Stomach (tissue), 19 donors: ENCODE measurements at places on chromosomes 2 and 18. TPM values are rescaled to one million over a fixed set of nuclear protein-coding genes. Genes with fewer than 3 reads are reported as not detected.

GRCh38 chr2:231696004-231696367 is 12.3 kb upstream of the PTMA start:
- H3K27me3 ChIP-seq, result no peaks in the 10 kb centered on the region
- H3K36me3 ChIP-seq, result no peaks in the 10 kb centered on the region
- no peak for DNase-seq

Gene PLGLB1
- 16.5 TPM for total RNA-seq

GRCh38 chr2:151651274-151651673 is 83.0 kb downstream of the NEB start:
- no peaks in the 10 kb centered on the region for H3K4me1 ChIP-seq
- no peaks in the 10 kb centered on the region for H3K27me3 ChIP-seq
- no peak for DNase-seq
- H3K4me3 ChIP-seq, result no peak overlapping the region

- no peak overlapping the region for H3K4me3 ChIP-seq
- no peak for DNase-seq
- H3K36me3 ChIP-seq, result no peaks in the 10 kb centered on the region
These were observed 854.0 kb upstream of the GCFC2 start for GRCh38 chr2:76564734-76565133.

GRCh38 chr2:190184460-190184859 is 121.9 kb upstream of the MSTN start:
- no peaks in the 10 kb centered on the region for H3K27me3 ChIP-seq
- no peak for DNase-seq
- no peaks in the 10 kb centered on the region for H3K4me1 ChIP-seq
- H3K36me3 ChIP-seq, result no peaks in the 10 kb centered on the region
- H3K4me3 ChIP-seq, result no peak overlapping the region
- no peak overlapping the region for H3K27ac ChIP-seq

DNA sequence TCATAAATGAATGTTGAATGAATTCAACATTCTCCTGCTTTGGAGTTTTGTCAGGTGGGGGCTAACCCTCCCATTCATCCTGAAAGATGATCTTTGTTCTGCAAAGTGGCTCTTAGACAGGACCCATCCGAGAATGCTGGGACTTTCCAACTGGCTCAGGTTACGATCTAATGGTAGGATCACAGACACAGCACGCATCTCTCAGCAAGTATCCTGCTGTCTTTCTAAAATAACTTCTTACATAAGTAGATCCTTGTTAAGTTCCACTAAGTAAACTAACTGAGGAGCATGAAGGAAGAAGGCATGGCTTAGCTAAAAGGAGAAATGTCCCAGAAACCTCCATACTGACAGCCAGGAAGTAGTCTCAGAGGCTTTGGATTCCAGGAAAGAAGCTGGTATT is 23.7 kb downstream of the CYP27A1 start:
- DNase-seq, result no peak
- peaks cover 9% of the 10 kb centered on the region for H3K4me1 ChIP-seq
- no peaks in the 10 kb centered on the region for H3K27me3 ChIP-seq
- H3K36me3 ChIP-seq, result no peaks in the 10 kb centered on the region
- no peak overlapping the region for H3K27ac ChIP-seq
- no peak overlapping the region for H3K4me3 ChIP-seq

DNA sequence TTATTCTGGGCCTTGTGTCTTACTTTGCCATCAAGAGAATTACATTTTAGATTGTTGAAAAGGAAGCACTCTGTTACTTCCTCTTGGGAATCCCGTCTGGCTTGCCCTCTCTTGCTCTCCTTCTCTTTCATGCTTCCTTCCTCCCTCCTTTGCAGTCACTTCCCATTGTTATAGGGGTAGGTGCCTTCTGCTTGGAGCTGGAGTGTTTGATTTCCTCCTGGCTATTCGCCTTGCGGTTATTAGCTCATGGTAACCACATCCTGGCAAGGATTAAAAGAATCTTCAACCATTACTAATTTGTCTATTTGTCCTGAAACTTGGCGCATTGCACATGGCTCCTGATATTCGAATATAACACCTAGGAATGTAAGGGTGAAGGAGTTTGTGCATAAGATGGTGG is 115.0 kb downstream of the CERS6 start:
- no peak overlapping the region for H3K27ac ChIP-seq
- no peak overlapping the region for H3K4me3 ChIP-seq
- no peak for DNase-seq
- H3K36me3 ChIP-seq, result no peaks in the 10 kb centered on the region
- H3K4me1 ChIP-seq, result peaks cover 9% of the 10 kb centered on the region

GRCh38 chr2:30400151-30400954 is 46.7 kb upstream of the LCLAT1 start:
- no peak overlapping the region for H3K4me3 ChIP-seq
- H3K36me3 ChIP-seq, result no peaks in the 10 kb centered on the region
- peak overlapping the region; percentile 55 for H3K27ac ChIP-seq
- DNase-seq, result no peak
- H3K4me1 ChIP-seq, result no peaks in the 10 kb centered on the region

- DNase-seq, result no peak
- peaks cover 63% of the 10 kb centered on the region for H3K4me1 ChIP-seq
- H3K27ac ChIP-seq, result peak overlapping the region; percentile 75
- H3K27me3 ChIP-seq, result no peaks in the 10 kb centered on the region
- H3K36me3 ChIP-seq, result no peaks in the 10 kb centered on the region
- H3K4me3 ChIP-seq, result no peak overlapping the region
These were observed 74.6 kb downstream of the CLHC1 start for GRCh38 chr2:55157474-55157884.

DNA sequence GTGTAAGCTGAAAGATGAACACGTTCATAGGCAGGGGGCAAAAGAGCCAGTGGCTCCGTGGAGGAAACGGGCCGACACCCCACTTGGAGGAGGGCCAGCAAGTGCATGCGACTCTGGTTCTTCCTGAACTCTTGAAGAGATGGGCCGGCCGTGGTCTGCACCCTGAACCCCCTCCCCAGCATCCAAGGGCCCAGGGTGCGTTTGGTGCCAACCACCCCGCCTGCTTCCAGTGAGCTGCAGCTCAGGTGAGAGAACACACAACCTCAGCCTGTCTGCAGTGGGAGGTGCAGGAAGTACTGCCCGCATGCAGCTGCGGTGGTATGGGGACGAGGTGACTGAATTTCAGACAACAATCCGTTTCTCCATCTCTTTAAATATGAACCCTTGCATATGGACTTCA is 58.9 kb downstream of the ADNP2 start:
- no peak overlapping the region for H3K4me3 ChIP-seq
- peaks cover 11% of the 10 kb centered on the region for H3K4me1 ChIP-seq
- DNase-seq, result no peak
- H3K36me3 ChIP-seq, result no peaks in the 10 kb centered on the region

GRCh38 chr2:112683550-112684414 is 37.0 kb upstream of the NT5DC4 start:
- DNase-seq, result peak; percentile 33
- H3K27me3 ChIP-seq, result no peaks in the 10 kb centered on the region
- peaks cover 4% of the 10 kb centered on the region for H3K4me1 ChIP-seq

DNA sequence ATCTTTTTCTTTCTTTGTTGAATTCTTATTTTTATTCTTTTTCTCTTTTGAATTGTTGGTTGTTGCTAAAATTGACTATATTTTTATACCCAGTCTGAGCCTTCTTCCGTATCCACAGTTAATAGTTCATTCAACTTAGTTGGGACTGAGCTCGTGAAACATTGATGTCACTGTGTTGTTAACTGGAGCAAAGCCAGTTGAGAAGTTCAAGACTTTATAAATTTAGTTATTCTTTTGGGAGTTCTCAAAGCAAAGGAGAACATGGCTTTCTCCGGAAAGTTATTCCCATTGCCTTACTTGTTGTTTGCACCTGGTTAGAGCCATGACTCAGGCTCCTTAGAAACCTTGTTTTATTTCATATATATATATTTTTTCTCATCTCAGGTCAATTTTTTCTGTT is 8.8 kb downstream of the CTLA4 start:
- H3K27me3 ChIP-seq, result no peaks in the 10 kb centered on the region
- H3K27ac ChIP-seq, result no peak overlapping the region
- DNase-seq, result no peak
- no peak overlapping the region for H3K4me3 ChIP-seq
- no peaks in the 10 kb centered on the region for H3K4me1 ChIP-seq
- no peaks in the 10 kb centered on the region for H3K36me3 ChIP-seq

Gene RPRM
- total RNA-seq, result 5.0 TPM

- peak within 1 kb of the TSS; percentile 70 for H3K4me3 ChIP-seq
- DNase-seq, result peak; percentile 98
- H3K27me3 ChIP-seq, result peaks cover 5% of the 10 kb centered on the region
- H3K36me3 ChIP-seq, result no peaks in the 10 kb centered on the region
- peaks cover 40% of the 10 kb centered on the region for H3K4me1 ChIP-seq
These were observed at the start of gene ATP8B1 for GRCh38 chr18:57803103-57803969. TSS of gene ATP8B1 (minus strand) at chr18:57803315. CDS start at chr18:57731807, 71,508 bp downstream.

- H3K36me3 ChIP-seq, result no peaks in the 10 kb centered on the region
- no peak overlapping the region for H3K4me3 ChIP-seq
- no peak overlapping the region for H3K27ac ChIP-seq
- no peaks in the 10 kb centered on the region for H3K4me1 ChIP-seq
- no peak for DNase-seq
These were observed 59.3 kb downstream of the PMAIP1 start for GRCh38 chr18:59959073-59959472.

GRCh38 chr18:45844938-45845337 is 19.5 kb downstream of the SIGLEC15 start:
- no peak overlapping the region for H3K27ac ChIP-seq
- no peak for DNase-seq
- peaks cover 10% of the 10 kb centered on the region for H3K36me3 ChIP-seq
- no peaks in the 10 kb centered on the region for H3K4me1 ChIP-seq
- H3K27me3 ChIP-seq, result no peaks in the 10 kb centered on the region

Gene MROH2A
- not detected for total RNA-seq

Gene SP140
- total RNA-seq, result 2.0 TPM

GRCh38 chr2:32314886-32315285 is 37.2 kb downstream of the YIPF4 start:
- peaks cover 24% of the 10 kb centered on the region for H3K36me3 ChIP-seq
- DNase-seq, result no peak
- no peaks in the 10 kb centered on the region for H3K27me3 ChIP-seq
- no peak overlapping the region for H3K27ac ChIP-seq

DNA sequence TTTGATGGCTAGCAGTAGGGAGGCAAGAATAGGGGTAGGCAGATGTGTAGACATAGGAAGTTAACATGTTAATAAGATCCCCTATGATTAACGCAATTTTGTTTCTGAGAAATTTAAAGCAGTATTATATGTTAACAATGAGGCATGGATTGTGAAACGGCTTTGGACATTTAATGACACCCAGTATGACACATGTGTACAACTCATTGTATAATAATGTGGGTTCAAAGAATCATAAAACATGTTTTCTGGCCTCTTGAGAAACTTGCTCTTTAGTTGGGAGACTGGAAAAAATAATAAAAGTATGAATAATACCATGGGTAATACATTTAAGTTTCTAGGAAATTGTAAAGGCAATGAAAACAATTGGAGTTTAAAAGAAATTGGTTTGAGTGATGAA is 332.1 kb upstream of the CDH20 start:
- no peak overlapping the region for H3K4me3 ChIP-seq
- H3K27ac ChIP-seq, result no peak overlapping the region
- no peak for DNase-seq

Gene TRAPPC12
- 71.4 TPM for total RNA-seq

DNA sequence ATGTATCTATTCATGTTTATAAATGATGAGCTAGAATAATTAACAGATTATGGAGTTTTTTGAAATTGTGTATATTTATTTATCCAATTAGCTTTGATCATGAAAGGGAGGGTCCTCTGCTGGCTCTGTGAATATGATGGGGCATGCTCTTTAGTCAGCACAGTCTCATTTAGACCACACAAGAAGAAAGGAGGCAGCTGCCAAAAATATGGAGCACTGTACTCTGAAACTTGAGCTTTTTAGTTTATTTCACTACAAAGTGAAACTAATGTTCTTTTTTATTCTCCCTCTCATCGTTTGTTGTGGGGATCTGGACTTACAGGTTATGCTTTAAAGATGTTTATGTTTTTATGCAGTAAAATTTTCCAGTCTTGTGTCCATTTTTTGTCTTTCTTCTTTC is 266.9 kb upstream of the GULP1 start:
- no peak overlapping the region for H3K27ac ChIP-seq
- H3K4me3 ChIP-seq, result no peak overlapping the region
- H3K36me3 ChIP-seq, result no peaks in the 10 kb centered on the region
- no peaks in the 10 kb centered on the region for H3K27me3 ChIP-seq
- DNase-seq, result no peak
